ENCODE measurements at places on chromosomes 11 and 22. TPM values are rescaled to one million over a fixed set of nuclear protein-coding genes. Genes with fewer than 3 reads are reported as not detected.

The CAT gene
- total RNA-seq: 137 TPM

- no peak for ATAC-seq
These were observed 126.3 kb downstream of the KIRREL3 start for GRCh38 chr11:126874276-126874675.

GRCh38 chr11:6900327-6900999, 8.2 kb upstream of the OR2D2 start:
- ATAC-seq: no peak

GRCh38 chr11:86743223-86744118, 56.9 kb upstream of the PRSS23 start:
- peak; percentile 82 for ATAC-seq

DNA sequence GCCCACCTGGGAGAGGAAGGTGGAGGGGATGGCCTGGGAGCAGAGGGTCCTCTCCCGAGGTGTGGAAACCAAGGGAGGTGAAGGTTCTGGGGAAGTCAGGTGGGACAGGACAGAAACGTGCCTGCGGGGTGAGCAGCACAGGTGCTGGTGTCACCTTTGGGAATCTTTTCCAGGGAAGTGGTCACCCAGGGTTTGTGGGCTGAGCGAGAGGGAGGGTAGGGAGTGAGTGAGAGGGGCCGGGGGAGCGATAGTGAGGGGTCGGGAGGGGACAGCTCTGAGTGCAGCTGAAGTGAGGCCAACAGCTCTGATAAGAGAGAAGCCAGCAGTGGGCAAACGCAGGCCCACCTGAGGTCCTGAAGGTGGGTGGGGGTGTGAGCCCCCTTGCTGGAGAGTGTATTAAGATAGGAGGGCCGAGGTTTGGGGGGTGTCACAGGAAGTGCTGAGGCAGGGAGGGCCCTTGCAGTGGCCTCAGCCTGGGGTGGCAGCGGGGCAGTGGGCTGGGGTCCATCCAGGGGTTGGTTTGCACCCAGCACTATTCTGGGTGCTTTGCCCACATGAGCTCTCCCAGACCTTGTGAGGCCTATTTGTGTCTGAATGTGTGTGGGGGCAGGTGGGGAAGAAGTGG, 1.6 kb upstream of the SHANK3 start:
- no peak for ATAC-seq

DNA sequence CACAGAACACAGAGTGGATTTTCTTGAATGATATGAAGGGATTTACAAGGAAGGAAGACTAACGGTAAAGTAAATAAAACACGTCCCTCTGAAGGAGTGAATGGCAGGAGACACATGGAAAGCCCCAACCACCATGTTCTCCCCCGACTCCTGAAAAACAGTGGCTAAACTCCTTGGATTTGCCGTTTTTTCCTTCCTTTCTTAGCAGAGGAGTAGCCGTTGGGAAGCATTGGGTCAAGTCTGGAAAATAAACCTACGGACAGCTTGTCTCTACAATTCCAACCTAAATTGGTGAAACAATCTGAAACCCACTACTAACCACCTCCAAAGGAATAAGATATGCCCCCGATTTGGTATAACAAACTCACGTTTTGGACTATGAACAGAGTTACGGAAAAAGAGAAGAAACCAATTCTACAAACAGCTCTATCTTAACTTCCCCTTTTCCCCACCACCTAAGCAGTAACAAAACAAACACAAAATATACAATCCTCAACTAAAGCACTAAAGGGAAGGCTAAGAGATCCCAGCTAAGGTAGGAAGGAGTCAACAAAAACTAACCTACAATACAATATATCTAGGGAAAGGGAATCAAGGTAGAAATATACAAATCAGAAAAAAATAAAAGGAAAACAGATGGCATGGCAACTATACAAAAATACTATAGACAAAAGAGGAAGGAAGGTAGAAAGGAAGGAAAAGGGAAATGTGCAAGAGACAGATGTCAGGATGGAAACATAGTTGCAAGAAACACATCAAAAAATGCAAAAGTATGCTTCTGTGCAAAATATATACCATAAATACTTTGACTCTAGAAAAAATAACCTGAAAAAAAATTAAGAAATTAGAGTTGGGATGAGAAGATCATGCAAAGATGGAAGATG, 43.8 kb upstream of the LYVE1 start:
- ATAC-seq: no peak

GRCh38 chr22:43921370-43921769, 2.2 kb upstream of the PNPLA3 start:
- no peak for ATAC-seq

Data from gastroesophageal sphincter (tissue), 4 donors.